ENCODE measurements at places on chromosomes 7 and 10.

- DNase-seq = no peak
These were observed 232.1 kb downstream of the PTPRN2 start for GRCh38 chr7:158355456-158356065.

DNA sequence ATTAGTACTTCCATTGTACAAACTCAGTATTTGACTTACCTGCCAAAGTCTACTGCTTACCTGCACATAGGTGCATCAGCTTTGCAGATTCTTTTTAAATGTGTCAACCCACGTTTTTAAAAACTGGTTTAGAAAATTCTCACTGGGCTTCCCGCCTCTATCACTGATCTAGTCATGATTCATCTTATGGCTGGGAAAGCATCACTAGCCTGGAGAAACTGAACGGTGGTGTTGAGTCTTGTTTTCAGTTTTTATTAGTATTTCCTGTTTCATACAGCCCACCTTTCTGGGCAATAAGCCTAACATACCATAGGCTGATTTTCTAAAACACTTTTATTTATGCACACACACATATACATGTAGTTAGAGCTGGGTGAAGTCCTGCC is 19.7 kb downstream of the DOCK1 start:
- no peak for DNase-seq

- DNase-seq = no peak
These were observed 76.2 kb downstream of the CDH23 start for GRCh38 chr10:71472912-71473311.

DNA sequence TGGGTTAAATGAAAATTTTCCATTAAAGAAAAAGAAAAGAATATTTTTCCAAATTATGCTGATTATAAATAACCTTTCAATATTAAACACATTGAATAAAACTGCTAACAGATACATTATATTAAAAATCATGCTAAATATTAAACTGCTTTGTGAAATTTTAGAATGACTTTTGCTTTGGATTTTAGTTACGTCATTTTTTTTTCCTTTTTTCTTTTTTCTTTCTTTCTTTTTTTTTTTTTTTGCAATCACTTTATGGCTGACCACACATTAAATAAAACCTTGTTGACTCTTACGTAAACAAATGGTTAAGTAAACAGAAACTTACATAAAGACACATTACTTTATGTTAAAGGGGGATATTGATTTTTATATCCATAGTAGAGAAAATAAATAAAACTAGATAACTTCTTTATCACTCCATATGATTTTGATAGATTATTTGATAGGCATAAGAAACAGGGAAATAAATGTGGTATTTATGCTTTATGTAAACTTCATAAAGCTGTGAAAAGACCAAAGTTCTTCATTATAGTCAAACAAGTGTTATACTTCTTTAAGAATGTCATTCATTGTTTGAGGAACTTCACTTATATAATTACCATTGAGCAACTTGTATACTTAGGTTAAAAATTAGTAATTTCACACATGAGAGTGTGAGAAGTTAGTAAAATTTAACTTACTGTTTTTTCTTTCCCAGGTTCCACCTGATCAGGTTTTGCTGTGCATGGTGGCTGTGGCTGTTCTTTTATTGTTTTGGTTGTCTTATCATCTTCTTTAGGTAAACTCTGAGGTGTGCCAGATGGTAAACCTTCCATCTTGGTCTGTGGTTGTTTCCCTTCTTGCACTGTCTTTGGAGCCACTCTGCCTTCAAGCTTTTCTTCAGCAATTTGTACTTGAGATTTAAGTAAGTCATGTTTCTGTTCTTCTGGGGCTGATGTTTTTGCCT is 197.3 kb downstream of the PCLO start:
- DNase-seq = no peak

GRCh38 chr10:92075829-92076228 is 152.3 kb downstream of the BTAF1 start:
- no peak for DNase-seq

DNA sequence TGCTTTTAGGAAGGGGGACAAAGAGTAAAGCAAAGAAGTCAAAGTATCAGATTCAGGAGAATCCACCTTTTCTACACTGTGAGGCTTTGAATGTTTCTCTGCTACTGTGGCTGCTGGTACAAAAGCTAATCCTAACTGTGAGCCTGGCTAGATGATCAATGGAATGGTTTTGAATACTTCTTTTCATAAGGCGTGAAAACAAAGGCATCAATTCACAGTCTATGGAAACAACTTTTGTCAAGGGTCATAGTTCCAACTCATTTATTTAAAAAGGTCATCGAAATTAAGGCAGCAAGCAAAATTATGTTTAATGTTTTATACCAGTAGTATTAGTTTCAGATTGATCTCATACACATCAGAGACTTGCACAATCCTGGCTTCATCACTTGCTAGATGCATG is 118.1 kb downstream of the CTTNBP2 start:
- no peak for DNase-seq

GRCh38 chr7:47265621-47266020 is 316.3 kb downstream of the TNS3 start:
- DNase-seq = no peak

DNA sequence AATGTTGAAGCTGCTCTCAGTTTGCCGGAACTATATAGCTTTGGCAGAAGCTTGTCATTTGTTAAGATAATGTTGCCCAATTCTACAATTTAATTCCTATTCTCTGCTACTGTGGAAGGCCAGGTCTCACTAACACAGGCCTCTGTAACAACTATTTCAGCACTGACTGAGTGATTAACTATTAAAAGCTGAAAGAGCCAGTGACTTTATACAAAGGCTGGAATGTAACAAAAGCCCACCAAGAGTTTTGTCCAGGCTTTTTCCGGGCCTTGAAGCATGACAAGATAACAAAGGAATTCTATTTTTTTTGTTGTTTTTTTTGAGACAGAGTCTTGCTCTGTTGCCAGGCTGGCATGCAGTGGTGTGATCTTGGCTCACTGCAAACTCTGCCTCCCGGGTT is 795.6 kb downstream of the PHTF2 start:
- no peak for DNase-seq

DNA sequence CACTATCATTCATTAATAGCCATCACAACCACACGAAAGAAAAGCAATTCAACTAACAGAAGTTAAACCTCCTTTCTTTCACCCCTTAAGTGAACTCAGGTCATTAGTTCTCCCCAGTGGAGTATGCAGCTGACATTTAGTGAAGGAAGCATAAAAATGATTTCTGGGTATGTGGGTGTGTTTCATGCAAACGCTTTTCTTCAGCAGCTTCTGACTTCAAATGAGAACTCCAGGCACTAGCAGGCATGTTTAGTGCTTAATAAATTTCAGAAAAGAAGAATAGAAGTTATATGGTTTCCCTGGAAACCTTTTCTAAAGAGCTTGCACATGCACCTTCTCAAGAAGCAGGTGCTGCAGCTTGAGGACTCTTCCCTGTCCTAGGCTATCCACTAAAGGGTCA is 62.5 kb downstream of the PIK3CG start:
- no peak for DNase-seq

DNA sequence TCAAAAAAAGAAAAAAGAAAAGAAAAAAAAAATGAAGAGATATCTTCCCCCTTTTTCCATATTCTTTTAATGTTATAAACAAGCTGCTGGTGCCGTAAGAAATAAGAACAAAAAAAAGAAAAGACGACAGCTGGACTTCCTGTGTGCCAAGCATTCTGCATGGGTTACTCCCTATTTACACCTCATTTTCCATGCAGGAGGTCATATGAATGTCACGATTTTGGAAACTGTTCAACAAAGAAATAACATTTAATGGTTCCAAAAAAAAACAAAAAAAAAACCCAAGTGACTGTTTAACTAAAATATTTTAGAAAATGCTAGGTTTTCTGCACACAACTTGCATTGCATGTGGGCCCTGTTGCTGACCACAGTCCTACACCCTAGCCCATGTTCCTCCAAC is 159.3 kb downstream of the TNS3 start:
- DNase-seq = no peak

DNA sequence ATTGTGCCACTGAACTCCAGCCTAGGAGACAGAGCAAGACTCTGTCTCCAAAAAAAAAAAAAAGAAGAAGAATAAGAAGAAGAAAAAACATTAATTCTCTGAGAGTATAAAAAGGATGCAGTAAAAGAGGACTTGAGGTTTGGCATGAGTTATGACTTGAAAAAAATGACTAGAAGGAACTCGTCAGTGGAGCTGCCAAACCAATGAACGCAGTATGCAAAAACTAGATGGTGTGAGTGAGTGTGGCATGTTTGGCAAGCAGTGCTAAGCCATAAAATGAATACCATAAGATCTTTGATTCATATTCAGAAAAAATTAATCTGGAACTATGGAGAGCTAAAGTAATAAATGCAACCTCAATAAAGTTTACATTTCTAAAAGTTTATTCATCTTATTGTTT is 68.6 kb upstream of the MEOX2 start:
- DNase-seq = no peak

GRCh38 chr10:29501692-29502091 is 133.1 kb downstream of the SVIL start:
- DNase-seq = no peak

GRCh38 chr7:140330128-140330527 is 68.2 kb downstream of the SLC37A3 start:
- DNase-seq = no peak

DNA sequence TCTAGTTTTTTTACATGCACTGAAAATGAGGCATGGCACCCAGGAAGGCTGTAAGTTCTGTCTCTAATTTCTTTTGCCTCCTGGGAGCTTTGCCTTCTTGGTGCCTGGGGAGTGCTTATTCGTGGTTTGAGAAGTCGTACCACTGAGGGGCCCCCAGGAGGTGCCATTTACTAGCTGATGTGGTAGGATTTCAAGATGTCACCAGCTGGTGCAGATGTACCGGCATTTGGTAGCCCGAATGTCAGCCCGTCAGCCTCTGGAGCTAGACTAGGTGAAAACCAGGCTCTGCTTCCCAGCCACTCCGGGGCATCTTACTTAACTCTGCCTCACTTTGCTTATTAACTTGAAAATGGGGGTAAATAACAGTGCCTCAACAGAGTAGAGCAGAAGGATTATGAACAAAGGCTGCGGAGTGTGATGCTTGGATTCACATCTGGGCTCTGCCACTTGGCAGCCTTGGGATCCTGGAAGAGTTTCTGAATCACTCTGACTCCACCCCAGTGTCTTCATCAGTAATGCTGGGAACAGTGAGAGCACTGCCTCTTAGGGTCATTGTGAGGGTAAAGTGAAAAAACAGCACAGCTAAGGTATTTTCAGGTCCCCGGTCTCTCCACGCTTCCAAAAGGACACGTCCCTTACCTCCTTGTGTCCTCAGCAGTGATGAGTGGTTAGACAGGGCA is 31.4 kb upstream of the BTBD16 start:
- no peak for DNase-seq
